Amniotic stem cell (primary cell): ENCODE measurements at places on chromosomes 5 and 9.

GRCh38 chr5:139453683-139454567 is 8.6 kb downstream of the ECSCR start:
- DNase-seq = no peak

DNA sequence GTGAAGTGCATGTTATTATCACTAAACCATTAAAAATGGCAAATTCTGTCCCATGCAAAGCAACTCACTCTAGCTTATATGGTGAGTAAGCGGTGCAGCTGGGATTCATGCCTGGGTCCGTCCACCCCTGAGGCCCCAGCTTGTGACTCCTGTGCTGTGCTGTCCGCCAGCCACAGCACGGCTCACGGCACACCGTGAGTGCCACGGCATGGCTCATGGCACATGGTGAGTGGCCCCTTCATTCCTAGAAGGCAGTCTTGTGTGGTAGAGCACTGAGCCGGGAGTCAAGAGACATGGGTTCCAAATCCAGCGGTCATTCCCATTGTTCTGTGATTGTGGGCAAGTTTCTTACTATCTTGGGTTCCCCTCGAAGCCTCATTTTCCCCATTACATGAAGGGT is 18.8 kb downstream of the RGS3 start:
- no peak for DNase-seq

GRCh38 chr9:135994501-135995192 is 33.5 kb upstream of the UBAC1 start:
- no peak for DNase-seq

DNA sequence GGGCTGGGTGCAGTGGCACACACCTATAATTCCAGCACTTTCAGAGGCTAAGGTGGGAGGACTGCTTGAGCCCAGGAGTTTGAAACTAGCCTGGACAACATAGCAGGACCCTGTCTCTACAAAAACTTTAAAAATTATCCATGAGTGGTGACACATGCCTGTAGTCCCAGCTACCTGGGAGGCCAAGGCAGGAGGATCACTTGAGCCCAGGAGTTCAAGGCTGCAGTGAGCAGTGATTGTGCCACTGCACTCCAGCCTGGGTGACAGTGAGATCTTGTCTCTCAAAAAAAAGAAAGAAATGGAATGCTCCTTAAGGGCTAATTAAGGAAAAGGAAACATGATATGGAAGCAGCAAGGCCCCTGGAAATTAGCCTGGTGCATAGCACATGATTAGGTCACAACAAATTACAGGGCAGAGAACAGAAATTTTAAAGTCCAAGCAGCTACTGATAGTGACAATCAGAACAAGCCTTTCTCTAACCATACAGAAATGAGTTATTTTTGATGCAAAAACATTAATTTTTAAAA is 19.5 kb downstream of the ANKH start:
- no peak for DNase-seq

DNA sequence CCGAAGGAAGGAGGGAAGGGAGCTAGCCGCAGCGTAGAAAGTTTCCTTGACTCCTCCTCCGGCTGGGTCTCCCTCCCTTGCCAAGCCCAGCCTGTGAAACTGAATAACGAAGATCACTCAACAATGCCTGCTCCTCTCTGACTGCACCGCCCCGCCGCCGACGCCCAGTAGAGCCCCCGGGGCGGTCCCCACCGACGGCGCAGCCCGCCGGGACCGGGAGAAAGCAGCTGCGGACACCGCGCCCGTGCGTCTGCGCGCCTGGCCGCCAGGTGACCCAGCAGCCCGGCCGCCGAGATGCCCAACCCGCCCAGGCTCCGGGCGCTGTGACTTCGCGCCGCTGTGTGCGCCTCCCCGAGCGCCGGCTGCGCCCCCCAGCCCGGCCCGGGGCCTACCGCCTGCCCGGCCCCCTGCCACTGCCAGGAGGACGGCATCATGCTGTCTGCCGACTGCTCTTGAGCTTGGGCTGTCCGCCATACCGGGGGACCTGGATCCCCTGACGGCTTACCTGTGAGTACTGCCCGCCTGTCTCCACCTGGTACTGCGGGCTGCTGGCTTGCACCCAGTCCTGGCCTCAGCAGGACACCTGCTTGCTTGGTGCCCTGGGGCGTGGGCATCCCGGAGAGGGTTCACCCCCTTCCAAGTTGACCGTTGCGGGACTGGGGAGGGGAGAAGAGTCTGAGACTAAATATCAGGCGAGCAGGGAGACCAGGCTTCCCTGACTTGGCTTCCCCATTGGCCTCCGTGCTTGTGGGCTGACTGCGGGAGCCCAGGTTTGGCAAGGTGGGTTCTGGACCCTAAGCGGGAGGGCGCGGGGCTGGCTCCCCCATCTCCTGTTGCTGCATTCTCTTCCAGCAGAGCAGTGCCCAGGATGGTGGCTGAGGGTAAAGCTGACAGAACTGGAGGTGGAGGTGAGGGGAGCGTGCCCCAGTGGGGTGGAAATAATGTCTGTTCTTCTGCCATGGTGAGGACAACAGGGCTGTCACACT is 26.2 kb upstream of the SPTLC1 start:
- no peak for DNase-seq

DNA sequence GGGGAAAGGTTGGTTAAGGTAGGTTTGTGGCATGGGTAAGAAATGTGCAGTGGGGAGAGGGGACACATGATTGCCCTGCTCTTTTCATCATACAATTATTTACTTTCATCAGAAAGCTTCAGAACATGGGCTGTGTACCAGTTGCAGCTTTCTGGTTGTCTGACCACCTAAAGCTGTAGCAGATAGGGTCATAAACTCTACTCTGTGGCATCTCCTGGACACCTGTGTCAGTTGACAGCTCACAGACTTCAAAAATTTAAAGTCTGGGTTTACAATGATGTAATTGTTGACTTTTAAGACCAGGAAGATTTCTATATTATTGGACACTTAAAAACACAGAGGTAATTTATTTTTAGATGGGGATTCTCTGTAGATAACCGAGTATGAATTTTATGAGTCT is 222.7 kb upstream of the PRR16 start:
- no peak for DNase-seq

- no peak for DNase-seq
Observed at GRCh38 chr9:123364241-123364824, 8.3 kb downstream of the CRB2 start.

GRCh38 chr9:119050281-119050680 is 319.0 kb downstream of the BRINP1 start:
- DNase-seq = no peak

- no peak for DNase-seq
Observed at GRCh38 chr5:160260006-160260775, 30.9 kb downstream of the FABP6 start.

DNA sequence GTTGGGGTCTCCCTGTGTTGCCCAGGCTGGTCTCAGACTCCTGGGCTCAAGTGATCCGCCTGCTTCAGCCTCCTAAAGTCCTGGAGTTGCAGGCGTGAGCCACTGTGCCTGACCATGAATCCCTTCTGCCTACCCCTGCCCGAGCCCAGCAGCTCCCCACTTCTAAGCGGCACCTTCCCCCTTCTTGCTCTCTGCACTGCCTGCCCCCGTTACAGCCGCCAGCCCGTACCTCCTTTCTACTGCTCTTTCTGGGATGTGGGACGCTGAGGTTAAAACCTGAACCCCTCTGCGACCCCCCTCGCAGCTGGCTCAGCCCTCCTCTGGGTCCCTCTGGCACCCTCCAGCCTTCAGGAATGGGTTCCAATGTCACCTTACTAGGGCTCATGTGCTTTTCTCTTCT is 249.6 kb downstream of the PBX3 start:
- DNase-seq = no peak

- DNase-seq = no peak
Observed at GRCh38 chr5:88732862-88733261, 150.1 kb downstream of the MEF2C start.

DNA sequence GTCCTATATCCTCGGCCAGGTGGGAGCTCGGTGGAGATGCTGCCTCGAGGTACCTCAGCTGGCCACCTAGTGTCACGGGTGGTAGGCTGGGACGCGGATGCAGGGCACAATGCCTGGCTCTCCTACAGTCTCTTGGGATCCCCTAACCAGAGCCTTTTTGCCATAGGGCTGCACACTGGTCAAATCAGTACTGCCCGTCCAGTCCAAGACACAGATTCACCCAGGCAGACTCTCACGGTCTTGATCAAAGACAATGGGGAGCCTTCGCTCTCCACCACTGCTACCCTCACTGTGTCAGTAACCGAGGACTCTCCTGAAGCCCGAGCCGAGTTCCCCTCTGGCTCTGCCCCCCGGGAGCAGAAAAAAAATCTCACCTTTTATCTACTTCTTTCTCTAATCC is 2.0 kb downstream of the PCDHGC3 start:
- no peak for DNase-seq

DNA sequence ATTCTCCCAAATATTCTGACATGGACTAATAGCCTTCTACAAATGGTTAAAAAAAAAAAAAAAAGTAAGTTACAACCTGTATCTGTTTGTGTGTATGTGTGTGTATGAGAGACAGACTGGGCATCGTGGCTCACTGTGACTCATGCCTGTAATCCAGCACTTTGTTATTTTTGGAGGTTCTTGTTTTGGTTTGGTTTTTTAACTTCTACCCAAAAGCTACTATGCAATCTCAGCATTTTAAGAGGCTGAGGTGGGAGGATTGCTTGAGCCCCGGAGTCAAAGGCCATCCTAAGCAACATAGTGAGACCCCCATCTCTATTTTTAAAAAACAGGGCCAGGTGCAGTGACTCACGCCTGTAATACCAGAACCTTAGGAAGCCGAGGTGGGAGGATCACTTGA is 17.6 kb upstream of the HAVCR1 start:
- DNase-seq = peak; percentile 7

DNA sequence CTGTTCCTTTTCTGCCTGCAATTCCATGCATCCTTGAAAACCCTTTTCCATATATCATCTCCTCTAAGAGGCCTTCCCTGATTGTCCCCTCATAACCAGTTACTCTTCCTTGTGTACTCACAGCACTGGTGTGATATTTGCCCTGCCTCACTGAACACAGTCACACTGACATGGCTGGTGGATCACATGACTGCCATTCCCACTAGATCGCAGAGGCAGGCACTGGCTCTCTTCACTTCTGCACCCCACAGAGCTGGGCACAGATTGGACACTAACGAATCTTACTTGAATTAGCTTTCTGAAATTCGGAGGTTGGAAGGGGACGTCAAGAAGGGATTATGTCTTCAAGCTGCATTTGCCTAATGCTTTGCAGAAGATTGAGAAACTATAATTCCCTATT is 208.0 kb downstream of the PAPPA start:
- DNase-seq = no peak

GRCh38 chr5:40798012-40798800 is at the start of gene PRKAA1:
PRKAA1 (minus strand) TSS chr5:40798374; CDS start chr5:40798189, 185 bp downstream.
- peak; percentile 91 for DNase-seq

GRCh38 chr5:40797273-40798011 is 732 bp downstream of the PRKAA1 start:
- DNase-seq = no peak

- DNase-seq = no peak
Observed at GRCh38 chr9:72254901-72255545, 105.8 kb downstream of the GDA start.
